Ureter (tissue), 1 donor: ENCODE measurements at places on chromosomes 16 and 17. TPM values are rescaled to one million over a fixed set of nuclear protein-coding genes. Genes with fewer than 3 reads are reported as not detected.

DNA sequence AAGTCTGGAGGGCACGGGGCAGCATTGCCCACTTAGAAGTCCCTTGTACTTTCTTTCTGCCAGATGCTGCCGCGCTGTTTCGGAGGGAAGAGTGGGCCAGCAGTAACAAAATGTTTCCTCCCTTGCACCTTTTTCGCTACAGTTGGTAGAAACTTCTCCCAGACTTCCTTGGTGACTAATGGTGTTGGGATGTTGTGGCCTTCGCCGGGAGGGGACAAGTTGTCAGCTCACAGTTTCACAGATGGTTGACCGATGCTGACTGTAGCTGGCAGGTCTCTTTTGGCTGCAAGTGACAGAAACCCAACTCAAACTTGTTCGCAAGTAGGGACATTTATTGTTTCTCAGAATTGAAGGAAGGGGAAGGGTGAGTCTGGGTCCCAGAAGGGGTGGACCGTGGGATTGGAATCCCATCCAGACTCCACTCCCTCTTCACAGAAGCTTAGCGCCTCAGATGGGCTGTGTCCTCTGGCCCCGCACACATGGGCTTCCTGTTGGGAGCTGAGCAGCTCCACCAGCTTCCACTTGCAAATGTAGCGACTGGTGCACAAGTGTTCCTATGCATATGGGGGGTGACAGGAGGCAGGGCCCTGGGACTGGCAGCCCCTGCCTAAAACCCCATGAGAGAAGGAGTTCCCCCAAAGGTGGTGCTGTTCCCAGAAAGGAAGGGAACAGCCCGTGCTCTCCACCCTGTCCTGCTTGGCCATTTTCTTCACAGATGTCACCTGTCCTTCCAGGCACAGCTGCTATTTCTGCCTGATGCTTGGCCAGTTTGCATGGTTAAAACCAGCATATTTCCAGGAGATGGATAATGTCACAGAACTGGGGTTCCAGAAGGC, 30.9 kb upstream of the RPRML start:
- no peak for DNase-seq

DNA sequence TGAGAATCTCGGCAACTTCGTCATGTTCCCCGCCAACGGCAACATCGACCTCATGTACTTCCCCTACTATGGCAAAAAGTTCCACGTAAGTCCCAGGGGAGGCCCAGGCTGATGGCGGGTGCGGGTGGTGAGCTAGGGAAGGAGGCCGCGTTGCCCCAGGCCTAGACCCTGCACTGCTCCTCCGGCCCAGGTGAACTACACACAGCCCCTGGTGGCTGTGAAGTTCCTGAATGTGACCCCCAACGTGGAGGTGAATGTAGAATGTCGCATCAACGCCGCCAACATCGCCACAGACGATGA, 4.8 kb downstream of the ATP1B2 start:
- DNase-seq: no peak

ARHGDIG gene
- total RNA-seq: not detected

GRCh38 chr16:64475627-64476351, 646.1 kb downstream of the CDH11 start:
- no peak for DNase-seq

DNA sequence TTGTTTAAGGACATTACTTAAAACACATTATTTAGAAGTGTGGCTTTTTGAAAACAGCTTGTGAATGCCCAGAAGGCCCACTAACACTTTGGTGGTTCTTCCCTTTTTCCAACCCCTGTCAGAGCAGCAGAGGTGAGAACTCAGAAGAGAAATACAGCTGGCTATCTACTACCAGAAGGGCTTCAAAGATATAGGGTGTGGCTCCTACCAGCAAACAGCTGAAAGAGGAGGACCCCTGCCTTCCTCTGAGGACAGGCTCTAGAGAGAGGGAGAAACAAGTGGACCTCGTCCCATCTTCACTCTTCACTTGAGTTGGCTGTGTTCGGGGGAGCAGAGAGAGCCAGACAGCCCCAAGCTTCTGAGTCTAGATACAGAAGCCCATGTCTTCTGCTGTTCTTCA, 6.9 kb upstream of the RAPGEFL1 start:
- DNase-seq: no peak

- no peak for DNase-seq
Measured at GRCh38 chr16:5064915-5065314, 841 bp downstream of the C16orf89 start.

TBC1D3H gene
- not detected for total RNA-seq

SLC13A2 gene
- 0.62 TPM for total RNA-seq

KRT15 gene
- total RNA-seq: 147 TPM
